ENCODE measurements at places on chromosomes 5 and 9. TPM values are rescaled to one million over a fixed set of nuclear protein-coding genes. Genes with fewer than 3 reads are reported as not detected.

NSG2 gene
- total RNA-seq = not detected

GRCh38 chr5:60613826-60614225, 86.1 kb downstream of the DEPDC1B start:
- DNase-seq = no peak

GABRA6 gene
- not detected for total RNA-seq

- no peak for DNase-seq
Measured at GRCh38 chr5:36311956-36312355, 10.3 kb upstream of the RANBP3L start.

GRCh38 chr5:43215073-43215631, 23.1 kb downstream of the NIM1K start:
- DNase-seq = no peak
